ENCODE measurements at places on chromosomes 7 and 10.

GRCh38 chr7:38306171-38306570 lies 32.7 kb upstream of the TARP start:
- no peak for DNase-seq

GRCh38 chr7:121235201-121235600 lies 93.6 kb upstream of the WNT16 start:
- DNase-seq: no peak

- no peak for DNase-seq
These were observed 19.3 kb downstream of the RAB11FIP2 start for GRCh38 chr10:118027397-118027796.

DNA sequence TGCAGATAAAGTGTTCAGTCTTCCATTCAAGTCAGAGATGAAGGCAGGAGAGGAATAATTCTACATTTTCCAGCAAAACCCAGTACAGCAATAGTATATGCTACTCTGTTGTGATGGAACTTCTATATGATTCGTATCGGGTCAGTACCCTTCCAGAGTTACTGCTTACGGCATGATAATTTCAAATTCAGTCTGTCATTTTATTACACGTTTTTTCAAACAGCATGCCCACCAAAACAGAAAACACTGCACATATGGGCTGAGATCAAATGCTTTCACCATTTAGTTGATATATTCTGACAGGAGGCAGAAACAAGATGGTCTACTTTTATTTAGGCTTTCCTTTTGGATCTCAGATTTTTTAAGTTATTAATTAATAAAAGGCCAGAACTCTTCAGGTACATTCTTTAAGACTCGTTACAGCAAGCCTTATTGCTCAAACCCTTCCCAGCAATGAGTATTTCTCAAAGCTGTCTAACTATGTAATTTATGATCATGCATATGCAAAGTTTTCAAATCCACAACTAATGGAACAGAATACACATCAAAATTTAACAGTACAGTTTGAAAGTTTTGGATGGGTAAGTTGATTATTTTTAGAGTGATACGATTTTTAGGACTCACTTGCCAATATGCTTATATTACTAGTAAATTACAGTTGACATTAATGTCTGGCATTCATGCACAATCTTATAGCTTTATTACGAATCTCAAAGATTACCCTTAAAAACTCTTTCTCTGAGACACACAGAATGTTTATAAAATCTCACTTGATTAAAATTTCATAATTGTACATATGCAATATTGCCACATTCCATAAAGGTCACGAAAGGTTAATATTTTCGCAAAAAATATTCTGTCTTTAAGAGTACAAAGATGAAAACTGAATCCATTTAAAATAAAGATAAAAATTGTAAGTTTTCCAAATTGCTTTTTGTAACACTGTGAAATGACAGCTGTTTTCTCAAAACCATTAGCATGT lies 91.0 kb downstream of the ANK3 start:
- DNase-seq: no peak

GRCh38 chr10:31704195-31704594 lies 224.4 kb downstream of the ARHGAP12 start:
- DNase-seq: no peak

DNA sequence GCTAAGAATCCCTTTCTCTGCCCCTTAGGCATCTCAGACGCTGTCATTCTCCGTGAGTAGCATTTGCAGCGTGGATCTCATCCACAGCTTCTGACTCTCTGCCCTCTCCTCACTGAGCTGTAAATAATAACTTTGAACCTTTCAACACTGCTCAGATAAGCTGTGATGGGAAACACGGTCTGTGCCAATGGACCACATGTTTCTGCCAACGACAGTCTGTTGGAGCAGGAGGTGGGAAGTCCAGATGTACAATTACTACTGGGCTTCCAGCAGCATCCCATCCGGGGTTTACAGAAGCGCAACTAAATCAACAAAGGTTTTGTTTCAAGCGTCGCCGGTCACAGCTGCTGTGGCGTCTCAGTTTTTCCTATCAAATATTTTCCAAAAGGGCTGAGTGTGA lies 1110.6 kb downstream of the TYW1 start:
- DNase-seq: no peak

DNA sequence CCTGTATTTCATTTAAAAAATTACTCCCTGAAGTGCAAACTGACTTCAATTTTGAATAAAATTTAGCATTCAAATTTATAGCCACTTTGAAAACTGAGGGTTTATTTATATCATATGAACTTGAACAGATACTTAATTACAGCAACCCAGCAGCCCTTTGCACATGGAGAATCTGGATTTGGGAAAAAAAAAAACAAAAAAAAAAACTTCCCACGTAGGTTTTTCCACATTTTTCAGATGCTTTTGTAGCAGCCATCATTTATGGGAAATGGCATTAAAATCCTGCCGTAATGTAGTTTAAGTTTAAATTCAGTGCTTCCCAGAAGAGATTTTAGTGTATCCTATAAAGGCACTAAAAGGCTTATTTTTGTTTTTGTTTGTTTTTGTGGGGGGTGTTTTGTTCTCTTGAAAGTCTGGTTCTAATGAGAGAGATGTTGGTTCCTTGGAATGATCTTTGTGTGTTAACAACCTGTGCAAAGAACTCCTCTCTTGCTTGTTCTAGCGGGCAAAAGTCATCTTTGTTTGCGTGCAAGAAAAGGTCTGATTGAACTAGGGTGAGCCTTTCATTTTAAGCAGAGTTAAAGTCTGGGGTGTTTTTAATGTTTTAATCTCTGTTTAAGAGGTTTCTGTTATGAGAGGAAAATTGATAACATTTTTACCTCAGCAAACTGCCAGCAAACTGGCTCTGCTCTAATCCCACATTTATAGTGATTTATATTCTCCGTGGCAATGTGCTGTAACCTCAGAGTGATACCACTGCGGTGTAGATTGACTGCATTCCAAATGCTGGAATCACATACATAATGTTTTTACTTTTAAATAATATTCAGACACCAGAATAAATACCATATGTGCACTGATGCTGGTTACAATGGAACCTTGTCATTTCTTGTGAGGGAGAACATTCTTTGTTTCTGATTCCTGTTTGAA lies 105.5 kb downstream of the WNT2 start:
- no peak for DNase-seq

DNA sequence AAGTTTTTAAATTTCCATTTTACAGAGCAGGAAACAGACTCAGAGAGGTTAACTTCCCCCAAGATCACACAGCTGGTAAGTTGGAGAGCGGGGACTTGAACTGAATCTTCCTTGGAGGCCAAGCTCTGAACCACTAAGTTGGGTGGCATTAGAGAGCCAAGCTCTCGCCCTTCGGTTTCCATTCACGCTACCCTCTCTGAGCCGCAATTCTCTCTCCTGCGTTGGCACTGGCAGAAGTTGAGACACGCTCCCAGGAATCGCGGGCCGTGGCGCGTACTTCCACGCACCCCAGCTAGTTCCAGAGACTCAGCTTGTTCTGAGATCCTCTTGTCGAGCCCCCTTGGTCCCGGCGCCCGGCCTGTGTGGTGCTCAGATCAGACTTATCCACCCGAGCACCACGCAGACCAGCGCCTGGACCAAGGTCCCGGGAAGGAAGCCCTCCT lies 29.3 kb upstream of the VAX1 start:
- no peak for DNase-seq

- no peak for DNase-seq
These were observed 100.9 kb upstream of the TAS2R16 start for GRCh38 chr7:123096434-123096833.

DNA sequence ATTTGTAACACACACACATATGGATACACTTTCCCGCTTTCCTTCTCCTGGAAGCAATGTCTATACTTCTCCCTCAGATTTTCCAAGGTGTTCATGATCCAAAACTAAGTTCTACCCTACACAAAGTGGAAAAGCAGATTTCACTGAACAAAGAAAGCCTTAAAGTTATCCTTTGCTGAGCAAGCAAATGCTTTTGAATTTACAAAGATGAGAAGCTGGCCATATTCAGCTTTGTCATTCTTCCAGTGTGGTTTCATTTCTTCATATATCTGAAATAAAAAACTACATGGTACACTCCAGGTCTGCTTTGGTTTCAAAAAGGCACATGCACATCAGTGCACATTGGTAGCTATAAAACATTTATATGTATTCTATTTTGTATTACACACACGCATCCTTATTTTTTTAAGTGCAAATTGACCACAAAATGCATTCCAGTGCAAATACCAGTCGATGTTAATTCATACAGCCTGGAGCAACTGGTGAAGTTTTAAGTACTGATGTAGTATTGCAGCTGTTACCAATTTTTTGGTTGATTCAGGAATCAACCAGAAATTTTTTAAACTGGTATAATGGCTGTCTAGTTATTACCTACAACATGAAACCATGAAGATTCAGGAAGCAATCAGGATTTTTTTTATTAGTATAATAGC lies 65.5 kb upstream of the SRPK2 start:
- DNase-seq: no peak

DNA sequence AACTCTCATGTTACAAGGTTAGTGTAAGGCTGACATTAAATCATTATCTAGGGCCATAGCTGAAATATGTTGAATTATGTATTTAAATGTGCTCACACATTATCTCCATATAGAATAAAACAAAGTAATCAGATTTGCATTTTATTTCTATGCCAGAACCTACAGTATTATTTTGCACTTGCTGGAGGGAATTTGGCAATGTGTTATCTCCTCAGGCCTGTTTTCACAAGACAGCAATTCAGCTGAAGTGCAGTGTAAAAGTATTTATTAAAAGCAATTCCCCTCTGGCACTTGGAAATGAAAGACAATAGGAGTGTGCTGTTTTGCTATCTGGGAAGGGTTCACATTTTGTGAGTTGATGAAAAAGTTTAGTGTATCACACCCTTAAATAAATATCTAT lies 276.3 kb downstream of the DNAJB9 start:
- DNase-seq: no peak

- no peak for DNase-seq
These were observed 36.7 kb upstream of the SNX13 start for GRCh38 chr7:17976952-17977351.

GRCh38 chr10:24806262-24806661 lies 82.6 kb upstream of the ARHGAP21 start:
- DNase-seq: no peak

DNA sequence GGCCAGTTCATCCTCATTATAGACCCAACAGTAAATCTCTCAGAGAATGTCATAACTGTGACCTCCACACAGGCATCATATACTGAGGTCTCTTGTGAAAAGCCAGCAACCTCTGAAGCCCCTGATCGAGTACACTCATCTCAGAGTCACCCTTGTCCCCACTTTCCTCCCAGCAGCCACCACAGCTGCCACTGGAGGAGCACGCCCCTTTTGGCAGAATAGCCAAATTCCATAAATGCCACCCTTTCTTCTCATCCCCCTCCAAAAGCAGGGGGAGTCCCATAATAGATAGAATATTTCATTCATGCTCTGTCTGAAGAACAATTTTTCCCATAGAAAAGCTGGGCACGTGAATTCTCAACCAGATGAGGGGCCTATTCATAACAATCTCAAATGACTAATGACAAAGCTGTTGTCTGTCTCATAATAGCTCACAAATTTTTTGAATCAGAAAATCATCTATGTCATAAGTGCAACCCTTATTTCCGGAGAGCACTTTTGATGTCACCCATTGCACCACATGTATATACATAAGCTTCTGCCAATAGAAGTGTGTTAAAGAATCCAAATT lies 47.4 kb downstream of the SGMS1 start:
- no peak for DNase-seq

DNA sequence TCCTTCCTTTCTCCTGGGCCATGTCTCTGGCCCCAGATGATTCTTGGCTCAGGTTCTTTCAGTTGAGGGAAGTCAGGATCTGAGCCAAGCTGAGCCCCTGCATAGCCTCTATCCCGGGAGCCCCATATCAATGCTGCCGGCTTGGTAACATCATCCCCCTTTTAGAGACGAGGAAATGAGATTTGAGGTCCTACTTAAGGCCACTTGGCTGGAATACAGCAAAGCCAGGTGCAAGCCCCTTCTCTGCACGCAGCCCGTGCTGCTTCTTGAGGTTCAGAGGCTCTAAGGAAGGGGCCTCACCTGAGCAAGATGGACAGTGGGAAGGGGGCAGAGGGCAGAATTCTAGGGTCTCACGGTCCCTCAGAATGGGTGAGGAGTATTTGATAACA lies 2.4 kb upstream of the IRF5 start:
- no peak for DNase-seq

DNA sequence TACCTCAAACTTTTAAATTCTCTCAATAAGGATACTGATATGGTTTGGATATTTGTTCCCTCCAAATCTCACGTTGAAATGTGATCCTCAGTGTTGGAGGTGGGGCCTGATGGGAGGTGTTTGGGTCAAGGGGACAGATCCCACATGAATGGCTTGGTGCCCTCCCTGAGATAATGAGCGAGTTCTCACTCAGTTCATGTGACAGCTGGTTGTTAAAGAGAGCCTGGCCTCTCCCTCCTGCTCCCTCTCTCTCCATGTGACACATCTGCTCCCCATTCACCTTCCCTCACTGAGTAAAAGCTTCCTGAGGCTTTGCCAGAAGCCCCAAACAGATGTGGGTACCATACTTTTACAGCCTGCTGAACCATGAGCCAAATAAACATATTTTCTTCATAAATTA lies 19.2 kb downstream of the ABCB4 start:
- DNase-seq: no peak

- DNase-seq: no peak
These were observed 255.9 kb upstream of the GLI3 start for GRCh38 chr7:42492920-42493319.

DNA sequence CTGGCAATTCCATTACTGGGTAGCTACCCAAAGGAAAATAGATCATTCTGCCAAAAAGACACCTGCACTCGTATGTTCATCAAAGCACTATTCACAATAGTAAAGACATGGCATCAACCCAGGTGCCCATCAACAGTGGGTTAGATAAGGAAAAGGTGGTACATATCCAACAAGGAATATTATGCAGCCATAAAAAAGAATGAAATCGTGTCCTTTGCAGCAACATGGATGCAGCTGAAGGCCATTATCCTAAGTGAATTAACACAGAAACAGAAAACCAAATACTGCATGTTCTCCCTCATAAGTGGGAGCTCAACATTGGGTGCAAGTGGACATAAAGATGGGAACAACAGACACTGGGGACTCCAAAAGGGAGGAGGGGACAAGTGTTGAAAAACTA lies 93.2 kb downstream of the HIP1 start:
- DNase-seq: no peak

DNA sequence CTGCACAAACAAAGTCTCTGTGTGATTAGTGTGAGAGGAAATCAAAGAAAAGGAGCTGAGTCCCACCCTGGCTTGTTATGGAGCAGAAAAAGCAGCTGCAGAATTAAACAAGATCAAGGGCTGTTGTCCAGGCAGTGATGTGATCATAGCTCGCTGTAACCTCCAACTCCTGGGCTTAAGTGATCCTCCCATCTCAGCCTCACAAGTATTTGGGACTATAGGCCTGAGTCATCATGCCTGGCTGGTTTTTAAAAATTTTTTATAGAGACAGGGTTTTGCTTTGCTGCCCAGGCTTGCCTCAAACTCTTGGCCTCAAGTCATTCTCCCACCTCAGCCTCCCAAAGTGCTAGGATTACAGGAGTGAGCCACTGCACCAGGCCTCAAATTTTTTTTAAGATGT lies 88.9 kb downstream of the IPMK start:
- no peak for DNase-seq

DNA sequence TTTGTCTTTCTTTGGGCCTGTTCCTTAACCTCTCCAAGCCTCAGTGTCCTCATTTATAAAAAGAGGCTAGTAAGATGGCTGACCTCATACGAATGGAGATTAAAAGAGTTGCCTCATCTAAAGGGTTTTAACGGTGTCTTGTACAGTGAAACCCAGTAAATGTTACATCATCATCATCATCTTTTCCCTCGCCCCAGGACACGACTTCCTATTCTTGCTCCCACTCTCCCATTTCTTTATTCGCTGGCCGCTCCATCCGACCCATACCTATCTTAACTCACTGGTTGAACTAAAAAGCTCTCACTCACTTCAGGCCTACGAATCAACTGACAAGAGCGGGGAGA lies 554 bp downstream of the FRA10AC1 start:
- DNase-seq: no peak
